Naive thymus-derived CD4-positive, alpha-beta T cell (primary cell): ENCODE measurements at places on chromosomes 4 and X. TPM values are rescaled to one million over a fixed set of nuclear protein-coding genes. Genes with fewer than 3 reads are reported as not detected.

GRCh38 chr4:11073621-11074051 lies 355.1 kb downstream of the HS3ST1 start:
- no peak for DNase-seq
- H3K4me1 ChIP-seq, result no peaks in the 10 kb centered on the region
- no peaks in the 10 kb centered on the region for H3K36me3 ChIP-seq
- H3K27ac ChIP-seq, result no peak overlapping the region

DNA sequence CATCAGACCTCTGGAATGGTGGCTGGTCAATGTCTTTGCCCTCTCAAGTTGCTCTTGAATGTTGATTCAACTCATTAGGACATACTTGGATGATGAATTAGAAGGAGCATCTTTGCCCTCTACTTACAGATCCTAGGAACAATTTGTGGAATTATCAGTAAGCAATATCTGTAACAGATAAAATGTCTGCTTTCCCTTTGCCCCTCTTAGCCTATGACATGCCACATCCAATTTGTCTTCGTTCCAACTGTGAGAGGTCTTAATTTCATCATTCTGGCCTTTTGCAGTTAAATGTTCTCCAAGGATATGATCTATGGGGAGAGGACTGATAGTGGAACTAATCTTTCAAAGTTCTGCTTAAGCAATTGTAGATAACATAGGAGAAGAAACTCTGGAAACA lies 148.3 kb downstream of the PDE5A start:
- H3K27ac ChIP-seq, result no peak overlapping the region
- H3K27me3 ChIP-seq, result no peaks in the 10 kb centered on the region
- no peak for DNase-seq
- H3K4me3 ChIP-seq, result no peak overlapping the region

GRCh38 chr4:183364025-183364424 lies 41.8 kb upstream of the CLDN24 start:
- no peaks in the 10 kb centered on the region for H3K27me3 ChIP-seq
- no peaks in the 10 kb centered on the region for H3K36me3 ChIP-seq
- H3K27ac ChIP-seq, result no peak overlapping the region
- no peak overlapping the region for H3K4me3 ChIP-seq
- no peak for DNase-seq
- no peaks in the 10 kb centered on the region for H3K4me1 ChIP-seq

- no peaks in the 10 kb centered on the region for H3K27me3 ChIP-seq
- H3K4me3 ChIP-seq, result no peak overlapping the region
- DNase-seq, result no peak
- no peaks in the 10 kb centered on the region for H3K36me3 ChIP-seq
- H3K27ac ChIP-seq, result no peak overlapping the region
- no peaks in the 10 kb centered on the region for H3K4me1 ChIP-seq
These were observed 30.3 kb downstream of the ABLIM2 start for GRCh38 chr4:8128100-8128856.

- H3K27me3 ChIP-seq, result no peaks in the 10 kb centered on the region
- no peak overlapping the region for H3K4me3 ChIP-seq
- no peak for DNase-seq
- H3K4me1 ChIP-seq, result no peaks in the 10 kb centered on the region
These were observed 67.5 kb upstream of the CXCL13 start for GRCh38 chr4:77538144-77538543.

DNA sequence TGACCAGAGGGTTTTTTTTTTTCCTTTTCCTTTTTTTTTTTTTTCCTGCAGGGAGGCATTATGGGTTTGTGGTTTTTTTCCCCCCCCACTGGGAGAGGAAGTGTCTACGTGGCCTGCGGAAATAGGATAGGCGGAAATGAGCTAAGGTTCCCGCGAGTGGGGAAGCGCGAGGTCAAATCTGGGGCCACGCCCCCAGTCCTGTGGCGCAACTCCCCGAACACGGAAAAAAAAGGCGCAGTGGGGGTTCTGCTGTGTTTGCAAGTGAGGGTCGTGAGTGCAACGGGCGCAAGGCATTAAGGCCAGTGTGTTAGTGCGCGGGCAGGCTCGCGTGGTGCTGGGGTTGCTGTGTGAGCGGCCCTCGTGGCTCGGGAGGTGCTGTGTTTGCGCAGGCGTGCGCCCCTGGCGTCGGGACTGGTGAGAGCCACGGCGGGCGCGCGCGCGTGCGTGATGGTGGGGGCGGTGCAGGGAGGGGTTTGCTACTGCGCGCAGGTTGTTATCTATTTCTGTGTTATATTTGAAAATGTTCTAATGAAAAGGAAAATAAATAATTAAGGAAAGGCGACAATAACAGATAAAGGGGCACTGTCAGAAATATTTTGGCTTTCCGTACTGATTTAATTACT lies 685 bp upstream of the MORF4L2 start:
- H3K36me3 ChIP-seq, result no peaks in the 10 kb centered on the region
- H3K27me3 ChIP-seq, result no peaks in the 10 kb centered on the region
- H3K4me3 ChIP-seq, result peak overlapping the region; percentile 83
- DNase-seq, result peak; percentile 86
- H3K4me1 ChIP-seq, result peaks cover 4% of the 10 kb centered on the region

DNA sequence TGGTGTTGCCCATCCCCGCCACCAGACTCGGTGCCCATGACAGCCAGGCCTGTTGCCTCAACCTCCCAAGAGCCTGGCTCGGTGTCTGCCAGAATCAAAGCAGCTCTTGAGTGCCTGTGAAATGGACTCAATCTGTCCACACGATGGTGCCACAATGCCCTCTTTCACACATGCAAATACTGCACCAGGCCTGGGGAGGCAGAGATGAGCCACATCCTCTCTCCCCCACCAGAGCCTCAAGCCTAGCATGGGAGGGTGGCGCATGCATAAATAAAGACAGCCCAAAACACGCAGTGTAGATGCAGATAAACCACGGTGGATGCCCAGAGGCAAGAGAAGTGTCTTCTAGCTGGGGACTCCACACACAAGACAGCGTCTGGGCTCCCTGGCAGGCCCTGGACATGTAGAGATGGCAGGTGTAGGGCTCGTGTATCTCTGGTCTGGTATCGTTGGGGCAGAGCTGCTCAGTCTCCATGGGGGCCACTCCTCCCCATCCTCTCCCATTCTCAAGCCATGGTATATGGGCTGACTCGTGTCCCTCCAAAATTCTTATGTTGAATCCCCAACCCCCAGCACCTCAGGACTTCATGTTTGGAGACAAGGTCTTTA lies 65.6 kb downstream of the JAKMIP1 start:
- no peak for DNase-seq
- H3K4me3 ChIP-seq, result no peak overlapping the region
- H3K4me1 ChIP-seq, result peaks cover 5% of the 10 kb centered on the region
- H3K27ac ChIP-seq, result no peak overlapping the region

DNA sequence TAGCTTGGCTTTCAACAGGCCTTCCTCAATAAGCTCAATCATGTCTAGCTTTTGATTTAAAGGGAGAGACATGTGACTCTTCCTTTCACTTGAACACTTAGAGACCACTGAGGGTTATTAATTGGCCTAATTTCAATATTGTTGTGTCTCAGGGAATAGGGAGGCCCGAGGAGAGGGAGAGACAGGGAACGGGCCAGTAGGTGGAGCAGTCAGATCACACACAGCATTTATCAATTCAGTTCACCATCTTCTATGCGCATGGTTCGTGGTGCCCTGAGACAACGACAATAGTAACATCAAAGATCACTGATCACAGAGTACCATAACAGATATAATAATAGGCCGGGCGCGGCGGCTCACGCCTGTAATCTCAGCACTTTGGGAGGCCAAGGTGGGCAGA lies 17.8 kb downstream of the ZNF81 start:
- no peaks in the 10 kb centered on the region for H3K36me3 ChIP-seq
- DNase-seq, result no peak
- H3K4me1 ChIP-seq, result no peaks in the 10 kb centered on the region
- H3K27me3 ChIP-seq, result no peaks in the 10 kb centered on the region
- H3K27ac ChIP-seq, result no peak overlapping the region
- H3K4me3 ChIP-seq, result no peak overlapping the region

DNA sequence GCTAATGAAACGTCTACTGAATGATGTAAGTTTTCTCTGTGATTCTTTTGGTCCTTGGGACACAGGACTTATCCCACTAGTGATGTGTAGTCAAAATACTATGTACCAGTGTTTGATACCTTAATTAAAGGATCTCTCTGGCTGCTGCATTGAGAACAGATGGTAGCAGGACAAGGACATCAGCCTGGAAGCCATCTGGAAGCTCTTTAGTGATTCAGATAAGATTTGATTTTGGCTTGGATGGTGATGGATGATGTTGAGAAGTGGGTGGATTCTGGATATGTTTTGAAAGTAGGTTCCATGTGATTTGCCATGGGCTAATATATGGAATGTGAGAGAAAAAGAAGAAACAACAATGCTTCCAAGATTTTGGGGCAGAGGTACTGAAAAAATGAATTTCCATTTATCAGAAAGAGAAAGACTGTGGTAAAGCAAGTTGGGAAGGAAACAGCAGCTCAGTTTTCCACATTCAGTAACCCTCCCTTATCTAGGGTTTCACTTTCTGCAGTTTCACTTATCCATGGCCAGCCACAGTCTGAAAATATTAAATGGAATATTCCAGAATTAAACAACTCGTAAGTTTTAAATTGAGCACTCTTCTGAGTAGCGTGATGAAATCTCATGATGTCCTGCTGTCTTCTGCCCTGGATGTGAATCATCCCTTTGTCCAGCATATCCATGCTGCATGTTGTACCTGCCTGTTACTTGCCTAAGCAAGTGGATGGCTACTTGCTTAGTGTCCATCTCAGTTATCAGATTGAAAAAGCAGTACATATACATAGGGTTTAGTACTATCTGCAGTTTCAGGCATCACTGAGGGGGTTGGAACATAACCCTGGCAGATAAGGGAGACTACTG lies 15.6 kb downstream of the CD38 start:
- H3K27me3 ChIP-seq, result no peaks in the 10 kb centered on the region
- no peak overlapping the region for H3K4me3 ChIP-seq
- H3K27ac ChIP-seq, result no peak overlapping the region
- H3K4me1 ChIP-seq, result peaks cover 3% of the 10 kb centered on the region

The CCDC110 gene
- 0.42 TPM for total RNA-seq

The TMSB15A gene
- not detected for total RNA-seq

The USP17L27 gene
- total RNA-seq, result not detected

The HDX gene
- 0.49 TPM for total RNA-seq

The OPN1MW gene
- total RNA-seq, result not detected
